Stimulated activated CD4-positive, alpha-beta T cell treated with anti-CD3 and anti-CD28 coated beads, TNF-alpha, amount 100 ng/mL, for 24 hours (primary cell): ENCODE measurements at places on chromosomes 11 and 22.

DNA sequence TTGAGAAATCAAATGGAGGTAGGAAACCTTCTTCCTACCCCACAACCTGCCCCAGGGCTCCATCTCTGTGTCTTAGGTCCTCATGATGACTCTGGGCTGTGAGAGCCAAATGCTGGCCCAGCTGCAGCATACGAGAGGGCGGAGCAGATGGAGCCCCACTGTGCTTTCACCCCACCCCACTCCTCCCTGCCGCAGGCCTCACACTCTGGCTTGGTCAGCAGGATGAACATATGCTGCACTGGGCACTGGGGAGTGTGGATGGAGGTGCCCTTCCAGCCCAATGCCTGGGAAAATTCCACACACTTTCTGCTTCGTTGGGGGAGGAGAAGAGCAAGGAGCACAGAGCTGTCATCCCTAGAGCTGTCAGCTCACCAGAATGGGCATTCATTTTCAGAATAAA, 271.6 kb upstream of the CADM1 start:
- no peak for DNase-seq

DNA sequence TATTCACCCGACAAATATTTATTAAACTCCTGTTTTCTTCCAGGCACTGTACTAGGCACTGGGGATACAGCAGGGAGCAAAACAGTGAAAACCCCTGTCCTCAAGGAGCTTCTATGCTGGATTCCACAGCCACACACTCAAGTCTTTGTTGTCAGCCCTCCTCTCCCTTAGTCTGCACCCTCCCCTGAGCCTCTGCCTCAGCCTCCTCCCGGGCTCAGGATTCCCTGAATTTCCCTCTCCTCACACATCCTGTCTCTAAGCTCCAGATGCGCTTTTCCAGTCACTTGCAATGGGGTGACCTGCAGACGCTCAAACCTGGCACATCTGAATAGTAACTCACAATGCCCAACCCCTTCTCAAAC, 13.5 kb upstream of the TUB start:
- DNase-seq: no peak

- no peak for DNase-seq
Observed at GRCh38 chr22:33443683-33444082, 385.5 kb upstream of the SYN3 start.

DNA sequence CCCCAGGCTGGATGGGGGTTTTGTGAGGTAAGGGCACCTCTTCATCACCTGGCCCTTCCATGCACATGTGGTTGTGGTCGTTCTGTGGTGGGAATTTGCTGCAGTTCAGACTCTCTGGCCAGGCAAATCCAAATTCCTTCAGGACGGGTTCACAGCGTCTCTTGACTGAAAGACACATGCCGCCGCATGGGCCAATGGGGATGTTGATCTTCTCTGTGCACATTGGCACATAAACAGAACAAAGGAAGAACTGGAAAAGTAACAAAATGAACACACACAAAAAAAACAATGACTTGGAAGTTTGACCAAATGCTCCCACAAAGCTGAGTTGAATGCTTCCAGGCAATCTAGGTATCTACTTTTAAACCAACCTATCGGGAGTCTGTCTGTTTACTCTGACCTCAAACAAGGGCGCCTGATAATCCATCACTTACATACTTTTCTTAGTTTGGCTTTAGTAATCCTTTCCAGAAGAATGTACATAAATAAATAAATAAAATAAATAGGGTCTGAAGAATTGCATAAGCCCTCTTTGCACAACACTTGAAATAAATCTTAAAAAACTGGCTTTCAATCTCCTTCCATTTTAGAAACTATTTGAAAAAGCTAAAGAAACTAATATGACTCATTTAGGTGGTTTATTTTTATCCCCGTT, 2.8 kb downstream of the FZD4 start:
- DNase-seq: no peak

GRCh38 chr11:76700177-76701100, 29.9 kb upstream of the LRRC32 start:
- no peak for DNase-seq

DNA sequence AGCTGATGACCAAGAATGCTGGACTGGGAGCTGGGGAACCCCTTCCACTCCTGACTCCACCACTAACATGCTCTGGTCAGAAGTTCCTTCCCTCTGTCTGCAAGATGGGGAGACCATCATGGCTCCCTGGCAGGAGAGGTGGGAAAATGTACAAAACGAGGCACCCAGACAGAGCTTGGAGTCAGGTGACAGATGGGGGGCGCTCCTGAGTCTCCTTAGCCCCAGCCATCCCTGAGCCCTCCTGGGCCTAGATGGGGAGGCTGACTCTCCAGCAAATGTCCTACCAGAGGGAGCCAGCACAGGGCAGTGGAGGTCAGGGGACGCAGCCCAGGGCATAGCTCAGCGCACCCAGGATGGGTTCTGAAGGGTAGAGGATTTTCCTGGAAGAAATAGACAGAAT, 20.0 kb downstream of the KCNJ4 start:
- DNase-seq: no peak

- DNase-seq: no peak
Observed at GRCh38 chr11:35558513-35558912, 33.1 kb upstream of the PAMR1 start.

- DNase-seq: no peak
Observed at GRCh38 chr11:9936754-9937153, 272.9 kb downstream of the SWAP70 start.
